ENCODE measurements at places on chromosomes 4 and X.

- DNase-seq, result no peak
These were observed 54.2 kb downstream of the C4orf50 start for GRCh38 chr4:5964030-5964429.

DNA sequence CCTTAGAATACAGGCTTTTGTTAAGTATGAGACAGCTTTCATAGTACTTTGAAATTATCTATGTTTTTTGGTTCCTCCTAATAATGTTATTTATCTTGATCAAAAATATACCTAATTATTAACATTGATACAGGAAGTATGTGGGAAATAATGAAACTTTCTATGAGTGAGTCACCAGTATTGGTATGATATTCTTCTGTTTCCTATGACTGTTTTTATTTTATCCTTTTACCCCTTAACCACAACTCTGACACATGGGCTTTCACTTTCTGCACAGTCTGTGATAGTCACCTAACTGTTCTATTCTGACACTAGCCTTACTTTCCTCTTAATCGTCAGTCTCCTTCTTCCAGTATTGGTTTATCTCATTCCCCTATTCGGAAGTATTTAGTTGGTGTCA lies 4.7 kb downstream of the THAP9 start:
- no peak for DNase-seq

DNA sequence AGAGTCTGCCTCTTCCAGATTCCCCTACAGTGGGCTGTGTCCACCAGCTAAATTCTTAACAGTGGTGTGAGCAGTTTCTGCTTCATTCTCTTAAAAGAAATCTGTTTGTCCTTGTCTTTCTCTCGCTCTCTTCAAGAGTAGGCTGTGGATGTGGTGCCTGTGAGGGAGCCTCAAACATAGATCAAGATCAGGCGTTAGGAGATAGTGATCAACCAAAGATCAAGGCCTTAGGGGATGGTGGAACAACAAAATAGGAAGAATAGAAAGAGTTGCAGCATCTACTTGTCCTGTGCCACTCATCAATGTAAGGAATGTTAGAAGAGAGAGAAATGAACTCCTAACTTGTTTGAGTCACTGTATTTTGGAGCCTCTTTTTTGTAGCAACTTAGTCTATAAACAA lies 144.2 kb downstream of the AASDH start:
- no peak for DNase-seq

DNA sequence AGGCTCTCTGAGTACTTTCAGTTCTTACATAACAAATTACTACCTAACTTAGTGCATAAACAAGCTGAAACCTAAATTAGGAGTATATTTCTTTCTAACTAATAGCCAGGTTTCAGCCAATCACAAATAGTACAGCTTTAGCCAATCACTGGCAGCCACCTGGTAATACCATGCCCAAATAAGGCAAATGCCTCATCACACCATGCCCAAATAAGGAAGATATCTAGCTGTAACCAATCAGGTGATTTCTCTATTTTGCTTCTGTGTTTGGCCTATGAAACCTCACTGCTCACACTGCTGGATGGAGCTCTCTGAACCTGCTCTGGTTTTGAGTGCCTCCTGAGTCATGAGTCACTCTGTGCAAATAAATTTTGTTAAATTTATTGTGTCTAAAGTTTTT lies 113.5 kb downstream of the DDIT4L start:
- no peak for DNase-seq

DNA sequence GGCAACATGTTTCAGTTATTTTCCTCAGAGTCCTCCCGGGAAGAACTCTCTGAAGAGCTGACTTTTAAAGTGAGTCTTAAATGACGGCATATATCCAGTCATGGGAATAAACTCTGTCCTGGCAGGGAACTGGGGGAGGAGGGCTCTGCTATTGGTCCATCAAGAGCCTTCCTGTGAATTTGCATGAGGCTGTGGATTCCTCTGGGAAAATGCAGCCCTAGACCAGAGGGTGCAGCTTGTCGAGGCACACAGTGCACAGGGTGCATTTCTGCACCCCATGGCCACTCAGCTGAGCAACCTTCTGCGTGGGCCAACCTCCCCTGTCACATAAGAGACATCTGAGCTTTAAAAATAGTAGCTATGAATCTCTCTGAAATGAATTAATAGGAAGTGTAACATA lies 360.0 kb downstream of the GALNTL6 start:
- DNase-seq, result no peak

DNA sequence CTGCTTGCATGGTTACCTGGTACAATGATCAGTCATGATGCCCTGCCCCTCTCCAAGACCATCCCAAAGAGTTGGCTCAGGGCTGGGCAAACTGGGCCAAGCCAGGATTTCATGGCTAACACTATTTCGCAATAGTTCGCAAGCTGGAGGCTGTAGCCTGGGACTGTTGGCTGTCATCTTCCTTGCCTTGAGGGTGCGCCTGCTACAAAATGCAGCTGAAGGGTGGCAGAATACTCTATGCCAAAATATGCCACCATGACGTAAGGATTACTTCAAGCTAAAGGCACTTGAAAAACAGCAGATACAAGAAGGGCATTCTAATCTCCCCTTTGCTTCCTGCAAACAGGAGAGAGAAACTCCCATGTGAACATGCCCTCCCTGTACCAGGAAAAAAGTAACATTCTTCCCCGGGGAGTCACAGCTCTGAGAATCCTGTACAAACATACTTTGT lies 21.0 kb downstream of the SAT1 start:
- no peak for DNase-seq

DNA sequence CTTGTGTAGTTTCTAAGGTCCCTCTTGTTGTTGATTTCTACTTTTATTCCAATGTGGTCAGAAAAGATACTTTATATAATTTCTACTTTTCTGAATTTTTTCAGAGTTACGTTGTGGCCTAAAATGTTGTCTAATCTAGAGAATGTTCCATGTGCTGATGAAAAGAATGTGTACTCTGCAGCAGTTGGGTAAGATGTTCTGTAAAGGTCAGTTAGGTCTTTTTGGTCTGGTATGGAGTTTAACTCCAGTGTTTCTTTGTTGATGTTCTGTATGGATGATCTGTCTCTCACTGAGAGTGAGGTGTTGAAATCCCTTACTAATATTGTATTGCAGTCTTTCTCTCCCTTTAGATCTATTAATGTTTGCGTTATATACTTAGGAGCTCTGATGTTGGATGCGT lies 37.0 kb upstream of the GPRIN3 start:
- DNase-seq, result no peak

Data from NCI-H2171 treated with DMSO at 0.1 percent for 48 hours (cell line).